ENCODE measurements at places on chromosomes 16 and 17.
A peak's percentile ranks its signal among the peaks of the same experiment; 100 is the strongest.

- no peak for DNase-seq
These were observed 7.5 kb downstream of the MTSS2 start for GRCh38 chr16:70678121-70678897.

- DNase-seq, result no peak
These were observed 13.2 kb downstream of the ZNF469 start for GRCh38 chr16:88395669-88396584.

- no peak for DNase-seq
These were observed 1.6 kb upstream of the GNA13 start for GRCh38 chr17:65058146-65058545.

- DNase-seq, result no peak
These were observed 31.3 kb downstream of the METRNL start for GRCh38 chr17:83110735-83111134.

- no peak for DNase-seq
These were observed 17.1 kb upstream of the CPSF4L start for GRCh38 chr17:73278465-73279453.

- DNase-seq, result peak; percentile 34
These were observed 22.4 kb downstream of the C17orf75 start for GRCh38 chr17:32319548-32319905.

GRCh38 chr17:57107498-57108101 is 22.6 kb downstream of the AKAP1 start:
- no peak for DNase-seq

DNA sequence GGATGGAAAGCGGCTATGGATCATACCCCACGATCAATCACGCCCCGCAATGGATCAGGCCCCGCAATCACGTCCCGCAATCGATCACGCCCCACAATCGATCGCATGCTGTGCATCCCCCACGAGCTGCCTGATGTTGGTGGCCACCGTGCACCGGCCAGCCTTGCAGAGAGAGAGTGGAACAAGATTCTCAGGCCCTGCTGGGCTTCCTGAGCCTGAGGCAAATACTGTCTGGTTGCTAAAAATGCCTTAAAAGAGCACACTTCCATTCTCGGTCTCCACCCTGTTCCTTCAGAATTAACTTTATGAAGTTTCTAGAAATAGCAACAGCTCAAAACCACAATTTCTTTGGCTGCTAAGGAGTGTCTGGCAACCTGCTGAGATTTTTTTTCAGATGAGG is 81.5 kb downstream of the VPS53 start:
- DNase-seq, result no peak

DNA sequence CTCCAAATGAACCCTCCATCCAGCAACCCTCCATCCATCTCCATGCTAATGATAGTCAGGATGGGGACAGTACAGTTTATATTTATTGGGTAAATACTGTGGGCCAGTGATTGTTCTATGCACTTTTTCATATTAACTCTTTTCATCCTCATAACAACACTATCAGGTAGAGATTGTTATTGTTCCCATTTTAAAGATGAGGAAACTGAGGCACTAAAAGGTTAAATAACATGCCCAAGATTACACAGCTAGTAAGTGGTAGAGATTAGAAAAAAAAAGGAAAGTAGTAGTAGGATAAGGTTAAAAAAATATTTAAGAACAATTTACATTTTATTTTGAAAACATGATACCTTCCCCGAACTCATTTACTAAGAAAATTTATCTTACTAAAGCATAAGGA is 21.9 kb upstream of the SUPT4H1 start:
- DNase-seq, result no peak

- no peak for DNase-seq
These were observed 30.7 kb downstream of the CIITA start for GRCh38 chr16:10907757-10908045.

DNA sequence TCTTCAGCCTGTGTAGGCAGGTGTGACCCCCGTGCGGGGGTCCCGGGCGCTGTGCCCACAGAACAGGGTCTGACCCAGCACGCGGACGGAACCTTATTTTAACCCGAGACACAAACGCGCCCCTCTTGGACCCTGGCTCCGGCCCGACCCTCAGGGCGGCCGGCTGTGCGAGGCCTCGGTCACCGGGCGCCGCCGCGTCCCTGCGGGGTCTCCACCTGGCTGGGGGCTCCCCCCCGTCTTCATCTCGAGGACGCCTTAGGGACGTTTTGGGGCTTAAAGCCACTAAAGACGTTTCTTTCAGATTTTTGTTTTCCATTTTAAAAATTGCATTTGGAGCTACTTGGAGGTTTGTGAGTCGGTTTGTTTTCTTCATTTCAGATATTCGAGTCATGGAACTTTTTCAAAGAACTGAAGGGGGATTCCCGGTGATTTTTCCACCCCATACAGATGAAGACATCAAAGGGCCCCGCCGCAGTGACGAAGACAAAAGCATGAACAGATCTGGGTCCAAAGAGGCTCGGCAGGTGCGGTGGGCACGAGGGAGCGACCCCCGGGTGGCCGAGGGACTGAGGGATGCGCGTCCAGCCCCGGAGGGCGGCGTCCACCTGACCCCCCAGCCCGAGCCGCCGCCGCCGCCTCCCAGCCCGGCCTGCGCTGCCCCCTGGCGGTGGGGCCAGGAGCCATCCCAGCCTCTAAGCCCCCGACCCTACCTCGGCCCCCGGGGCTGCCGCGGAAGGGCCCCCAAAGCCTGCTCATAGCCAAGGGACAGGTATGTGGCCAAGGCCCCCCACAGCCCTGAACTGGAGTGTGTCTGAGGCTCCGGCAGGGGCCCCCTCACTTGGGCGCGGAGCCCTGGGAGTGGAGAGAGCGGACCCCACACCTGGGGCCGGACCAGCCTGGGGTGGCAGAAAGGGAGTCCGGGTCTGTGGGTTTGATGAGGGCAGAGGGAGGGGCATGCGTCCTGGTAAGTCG is 3.8 kb upstream of the CD7 start:
- DNase-seq, result peak; percentile 70

DNA sequence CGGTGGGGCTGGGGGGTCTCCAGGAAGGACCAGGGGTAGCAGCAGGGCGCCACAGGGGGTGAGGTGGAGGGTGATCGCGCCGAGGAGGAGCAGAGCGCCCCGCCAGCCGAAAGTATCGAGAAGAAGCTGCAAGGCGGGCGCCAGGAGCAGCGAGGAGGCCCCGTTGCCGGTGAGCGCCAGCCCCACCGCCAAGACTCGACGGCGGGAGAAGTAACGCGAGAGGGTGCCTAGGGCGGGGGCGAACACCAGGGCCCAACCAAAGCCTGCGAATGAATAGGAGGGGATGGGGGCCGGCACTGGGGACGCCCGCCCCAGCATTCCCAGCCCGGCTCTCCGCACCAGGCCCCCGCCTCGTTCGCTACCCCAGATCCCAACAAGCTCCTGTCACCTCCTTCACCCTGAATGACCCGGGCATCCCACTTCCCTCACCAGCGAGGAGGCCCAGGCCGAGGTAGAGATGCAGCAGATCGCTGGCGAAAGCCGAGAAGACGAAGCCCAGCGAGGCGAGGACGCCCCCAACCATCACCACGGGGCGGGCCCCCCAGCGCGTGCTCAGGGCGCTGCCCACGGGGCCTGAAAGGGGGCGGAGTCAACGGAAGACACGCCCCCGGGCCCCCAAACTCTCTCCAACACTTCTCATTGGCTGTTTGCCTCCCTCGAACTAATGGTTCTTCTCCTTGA is 1.3 kb downstream of the SLC16A11 start:
- DNase-seq, result no peak

DNA sequence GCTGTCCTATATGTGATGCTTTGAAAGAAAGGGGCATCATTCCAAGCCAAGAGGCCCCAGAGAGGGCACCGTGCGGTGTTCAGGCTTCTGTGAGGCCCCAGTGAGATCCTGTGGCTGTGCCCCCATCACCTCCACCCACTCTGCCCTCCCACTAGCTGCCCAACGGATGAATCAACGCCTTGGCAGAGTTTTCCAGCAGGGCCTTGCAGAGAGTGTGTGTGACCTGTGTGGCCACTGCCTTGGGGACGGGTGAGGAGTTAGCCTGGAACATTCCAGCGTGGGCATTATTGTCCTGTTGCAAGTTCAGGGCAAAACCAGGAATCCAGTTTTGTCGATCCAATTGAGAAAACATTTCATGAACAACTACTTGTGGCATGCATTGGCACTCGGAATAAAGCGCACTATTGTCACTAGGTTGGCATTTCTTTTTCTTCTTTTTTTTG is 53.7 kb downstream of the SF3B3 start:
- no peak for DNase-seq

DNA sequence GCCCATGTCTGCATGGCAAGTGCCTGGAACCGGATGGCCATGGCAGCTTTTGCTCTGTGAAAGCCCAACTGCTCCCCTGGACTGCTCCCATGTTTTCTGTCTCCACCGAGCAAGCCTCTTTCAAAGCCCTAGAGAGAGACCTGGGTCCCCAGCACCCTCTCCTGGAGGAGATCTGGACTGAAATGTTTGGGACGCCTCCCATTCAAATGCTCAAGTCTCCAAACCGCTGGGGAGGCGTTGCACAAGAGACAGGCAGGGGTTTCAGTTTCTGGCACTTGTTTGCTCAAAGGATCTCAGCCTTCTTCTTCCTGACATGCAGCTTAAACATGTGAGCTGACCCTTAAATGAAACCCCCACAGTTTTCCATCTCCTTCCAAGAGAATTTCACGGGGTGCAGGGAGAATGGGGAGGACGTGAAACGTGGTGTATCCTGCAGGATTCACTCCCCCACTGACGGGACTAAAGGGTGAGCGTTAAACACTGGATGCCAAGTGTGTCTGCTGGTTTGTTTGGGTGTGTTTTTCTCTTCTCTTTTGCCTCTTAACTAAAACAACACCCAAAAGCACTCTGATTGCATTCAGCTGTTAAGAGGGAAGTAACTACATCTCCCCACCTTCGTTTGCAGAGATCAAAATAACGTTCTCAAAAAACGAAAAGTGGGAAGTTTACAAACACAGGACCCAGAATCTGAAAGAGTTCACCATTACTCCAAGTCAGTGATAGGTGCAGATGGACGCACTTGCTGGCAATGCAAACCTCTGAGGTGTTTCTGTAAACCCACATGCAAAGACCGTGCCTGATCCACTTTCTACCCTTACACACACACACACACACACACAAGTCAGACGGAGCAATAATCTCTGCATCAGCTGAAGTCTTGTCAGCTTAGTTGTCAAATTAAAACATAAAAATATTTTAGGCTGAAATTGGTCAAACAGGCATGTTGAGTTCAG is 256.9 kb downstream of the C16orf95 start:
- DNase-seq, result no peak

- peak; percentile 42 for DNase-seq
These were observed 16.2 kb downstream of the SOCS3 start for GRCh38 chr17:78343543-78344201.

DNA sequence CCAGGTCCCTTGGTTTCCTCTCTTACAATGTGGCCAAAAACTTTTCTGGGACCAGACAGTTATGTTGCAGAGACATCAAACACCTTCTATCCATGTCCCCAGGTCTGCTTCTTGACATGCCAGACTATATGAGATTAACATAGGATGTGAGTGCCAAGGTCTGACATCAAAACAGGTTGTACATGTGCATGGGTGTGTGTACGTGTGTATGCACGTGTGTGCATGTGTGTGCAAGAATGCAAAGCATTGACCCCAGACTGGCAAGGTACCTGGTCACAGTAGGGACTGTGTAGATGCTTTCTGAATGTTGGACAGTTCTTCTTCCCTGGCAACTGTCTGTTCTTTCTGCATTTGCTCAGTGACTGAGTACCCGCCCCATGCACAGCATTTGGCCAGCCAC is 85.6 kb downstream of the NDE1 start:
- DNase-seq, result no peak

All from stimulated activated CD8-positive, alpha-beta memory T cell treated with anti-CD3 and anti-CD28 coated beads, Interleukin-4, amount 100 ng/mL, for 1 hour (primary cell).